ENCODE measurements at places on chromosomes 12 and 14. TPM values are rescaled to one million over a fixed set of nuclear protein-coding genes. Genes with fewer than 3 reads are reported as not detected.

The SLC17A8 gene
- total RNA-seq: not detected

The TAS2R46 gene
- total RNA-seq: 2.2 TPM

The CAPZA3 gene
- not detected for total RNA-seq

The MMP19 gene
- total RNA-seq: 48.7 TPM

The FKBP3 gene
- total RNA-seq: 42.8 TPM

The GALNT16 gene
- total RNA-seq: 23.4 TPM

The CABP1 gene
- 3.3 TPM for total RNA-seq

The COX8C gene
- total RNA-seq: 0.52 TPM

The TMEM30B gene
- total RNA-seq: 50.2 TPM

The DTX1 gene
- total RNA-seq: 6.3 TPM

The GLIPR1 gene
- 68.0 TPM for total RNA-seq

The CCDC175 gene
- total RNA-seq: 0.10 TPM

The PFKM gene
- 44.7 TPM for total RNA-seq

The VRTN gene
- total RNA-seq: not detected

The BMP4 gene
- 9.1 TPM for total RNA-seq

The NDUFA12 gene
- 81.0 TPM for total RNA-seq

The AICDA gene
- total RNA-seq: 0.28 TPM

The LTBP2 gene
- total RNA-seq: 168 TPM

The NFE2 gene
- 3.5 TPM for total RNA-seq

The REP15 gene
- total RNA-seq: 2.7 TPM

The NEDD8 gene
- 125 TPM for total RNA-seq

The PAX9 gene
- total RNA-seq: not detected

The ABCB9 gene
- total RNA-seq: 3.4 TPM

The KRT73 gene
- not detected for total RNA-seq

The IKZF4 gene
- total RNA-seq: 5.6 TPM

The EIF5 gene
- 232 TPM for total RNA-seq

The SERPINA1 gene
- total RNA-seq: 34.5 TPM

The TUBA1B gene
- 763 TPM for total RNA-seq

The OVCH1 gene
- 0.46 TPM for total RNA-seq

The SYCP3 gene
- total RNA-seq: not detected

The GSC gene
- 0.97 TPM for total RNA-seq

The GPR135 gene
- total RNA-seq: 8.1 TPM

The ERBB3 gene
- 1.4 TPM for total RNA-seq

The MYH7 gene
- total RNA-seq: not detected

The ATF7IP gene
- total RNA-seq: 56.4 TPM

The ENDOU gene
- total RNA-seq: 1.7 TPM

The NEUROD4 gene
- total RNA-seq: not detected

The GNPTAB gene
- total RNA-seq: 37.0 TPM

The IGF1 gene
- 391 TPM for total RNA-seq

The STYK1 gene
- total RNA-seq: 0.19 TPM

The ZFHX2 gene
- 2.4 TPM for total RNA-seq

The TAS2R8 gene
- total RNA-seq: not detected

The CCDC184 gene
- total RNA-seq: 0.74 TPM
